ENCODE measurements at places on chromosomes 11 and 22.

GRCh38 chr22:44440224-44441160 lies 57.5 kb downstream of the RTL6 start:
- no peak for DNase-seq

- DNase-seq, result no peak
These were observed 14.3 kb upstream of the SEC14L3 start for GRCh38 chr22:30486118-30486517.

DNA sequence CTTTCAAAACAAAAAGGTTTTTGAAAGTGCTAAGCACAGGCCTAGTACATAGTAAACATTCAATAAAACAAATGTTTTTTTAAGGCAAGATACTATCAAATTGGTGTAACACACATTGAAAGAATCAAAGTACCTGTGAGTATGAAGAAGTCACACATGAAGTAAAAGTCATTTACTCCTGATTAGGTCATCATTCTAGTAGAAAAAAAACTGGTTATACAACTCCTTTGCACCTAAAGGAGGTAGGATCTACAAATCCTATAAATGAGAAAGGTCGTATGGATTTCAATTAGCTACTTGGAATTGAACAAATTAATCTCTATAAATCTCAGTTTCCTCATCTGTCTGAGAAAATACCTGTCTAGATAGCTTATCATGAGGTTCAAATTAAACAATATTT lies 80.8 kb downstream of the SIK3 start:
- no peak for DNase-seq

GRCh38 chr11:14073849-14074476 lies 111.4 kb downstream of the SPON1 start:
- DNase-seq, result no peak

DNA sequence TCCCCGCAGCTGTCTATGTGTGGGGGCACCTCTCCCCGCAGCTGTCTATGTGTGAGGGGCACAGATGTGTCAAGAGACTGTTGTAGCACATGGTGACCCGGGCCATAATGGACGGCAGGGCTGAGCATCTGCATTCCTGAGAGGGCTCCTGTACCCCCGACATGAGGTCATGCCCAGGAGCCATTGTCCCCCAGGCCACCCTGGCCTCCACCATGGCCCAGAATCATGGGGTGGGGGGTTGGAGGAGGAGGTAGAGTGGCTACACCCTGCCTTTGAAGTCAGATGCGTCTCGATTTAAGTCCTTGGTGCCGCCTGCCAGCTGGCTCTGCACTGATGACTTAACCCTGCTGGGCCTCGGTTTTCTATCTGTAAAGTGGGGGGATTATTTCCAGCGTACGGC lies 49.1 kb downstream of the ARHGAP8 start:
- DNase-seq, result no peak

- DNase-seq, result peak; percentile 21
These were observed 13.9 kb downstream of the NEAT1 start for GRCh38 chr11:65436412-65437032.

DNA sequence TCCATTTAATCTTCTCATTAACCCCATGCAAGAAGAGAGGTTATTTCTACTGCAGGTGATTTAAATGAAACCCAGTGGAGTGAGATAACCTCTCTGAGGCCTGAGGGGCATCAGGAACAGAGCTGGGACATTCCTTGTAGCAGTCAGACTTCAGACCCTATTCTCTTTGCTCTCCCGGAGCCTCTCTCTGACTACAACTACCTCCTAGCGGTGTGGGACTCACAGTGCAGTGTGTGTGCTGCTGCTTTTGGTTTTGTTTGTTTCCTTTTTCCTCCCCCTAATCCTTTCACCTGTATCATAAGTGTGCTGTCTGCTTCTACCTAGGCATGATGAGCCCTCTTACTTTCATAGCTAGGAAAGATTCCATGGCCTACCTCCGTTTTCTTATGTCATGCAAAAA lies 769.6 kb downstream of the NTM start:
- DNase-seq, result no peak
